Urinary bladder (tissue), 4 donors: ENCODE measurements at places on chromosomes 2 and 18. TPM values are rescaled to one million over a fixed set of nuclear protein-coding genes. Genes with fewer than 3 reads are reported as not detected.

DNA sequence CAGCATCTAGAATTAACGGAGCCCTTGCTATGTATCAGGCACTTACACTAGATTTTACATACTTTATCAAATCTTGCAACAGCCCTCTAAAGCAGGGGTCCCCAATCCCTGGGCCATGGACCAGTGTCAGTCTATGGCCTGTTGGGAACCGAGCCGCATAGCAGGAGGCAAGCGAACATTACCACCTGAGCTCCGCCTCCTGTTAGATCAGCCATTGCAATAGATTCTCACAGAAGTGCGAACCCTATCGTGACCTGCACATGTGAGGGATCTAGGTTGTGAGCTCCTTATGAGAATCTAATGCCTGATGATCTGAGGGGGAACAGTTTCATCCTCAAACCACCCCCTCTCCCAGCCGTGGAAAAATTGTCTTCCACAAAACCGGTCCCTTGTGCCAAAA, 13.4 kb downstream of the DNAJB2 start:
- DNase-seq, result no peak

GRCh38 chr2:240395896-240396622, 39.4 kb upstream of the GPC1 start:
- peak; percentile 28 for DNase-seq

- no peak for DNase-seq
These were observed 40.4 kb downstream of the PSD4 start for GRCh38 chr2:113214141-113214540.

GRCh38 chr2:80530442-80531064, 226.0 kb upstream of the LRRTM1 start:
- no peak for DNase-seq

DNA sequence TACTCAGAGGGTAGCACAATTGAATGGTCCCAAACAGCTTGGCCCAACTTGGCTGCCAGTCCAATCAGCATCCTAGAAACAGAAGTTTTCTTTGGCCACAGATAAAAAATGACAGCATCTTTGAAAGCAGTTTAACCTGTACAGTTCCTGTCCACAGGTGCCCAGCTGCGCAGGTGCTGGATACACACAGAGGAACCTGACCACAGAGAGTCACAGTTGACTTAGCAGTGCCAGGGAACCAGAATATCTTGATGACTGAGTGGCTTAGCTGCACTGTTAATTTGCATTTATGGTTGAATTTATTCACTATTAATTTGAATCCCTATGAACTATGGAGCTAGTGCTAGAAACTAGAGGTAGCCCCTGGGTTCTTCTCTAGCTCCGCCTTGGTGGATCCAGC, 93.7 kb downstream of the TPGS2 start:
- no peak for DNase-seq

GRCh38 chr2:234305846-234306245, 191.0 kb downstream of the ARL4C start:
- DNase-seq, result no peak

The SERPINB12 gene
- not detected for polyA plus RNA-seq

The FOXI3 gene
- polyA plus RNA-seq, result not detected

The PMAIP1 gene
- polyA plus RNA-seq, result 1.1 TPM

The RFTN2 gene
- polyA plus RNA-seq, result 4.0 TPM
